Nephron progenitor cell (in vitro differentiated cells): ENCODE measurements at places on chromosomes 2 and 18.
A peak's percentile ranks its signal among the peaks of the same experiment; 100 is the strongest.

DNA sequence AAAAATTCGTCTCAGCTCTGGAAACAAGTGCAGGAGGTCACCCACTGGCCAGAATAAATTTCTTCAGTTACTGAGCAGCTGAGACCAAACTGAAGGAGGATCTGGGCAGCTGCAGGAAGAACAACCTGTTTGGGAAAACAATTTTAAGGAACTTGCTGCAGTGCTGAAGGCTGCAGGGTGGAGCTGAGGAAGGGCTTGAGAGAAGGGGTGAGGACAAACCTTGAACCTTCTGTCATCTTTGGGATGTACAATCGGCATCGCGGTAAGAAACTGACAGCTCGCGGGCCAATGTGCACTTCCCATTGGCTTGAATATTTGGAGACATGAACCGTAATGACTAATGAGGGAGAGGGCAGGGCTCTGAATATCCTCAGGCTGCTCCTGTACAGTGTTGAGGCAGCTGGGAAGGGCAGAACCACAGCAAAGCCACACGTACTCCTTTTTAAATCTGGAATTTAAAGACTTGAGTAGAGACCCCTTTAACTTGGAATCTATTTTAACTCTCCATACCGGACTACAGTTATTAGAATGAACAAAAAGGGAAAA is 90.3 kb downstream of the TACR1 start:
- DNase-seq: no peak

DNA sequence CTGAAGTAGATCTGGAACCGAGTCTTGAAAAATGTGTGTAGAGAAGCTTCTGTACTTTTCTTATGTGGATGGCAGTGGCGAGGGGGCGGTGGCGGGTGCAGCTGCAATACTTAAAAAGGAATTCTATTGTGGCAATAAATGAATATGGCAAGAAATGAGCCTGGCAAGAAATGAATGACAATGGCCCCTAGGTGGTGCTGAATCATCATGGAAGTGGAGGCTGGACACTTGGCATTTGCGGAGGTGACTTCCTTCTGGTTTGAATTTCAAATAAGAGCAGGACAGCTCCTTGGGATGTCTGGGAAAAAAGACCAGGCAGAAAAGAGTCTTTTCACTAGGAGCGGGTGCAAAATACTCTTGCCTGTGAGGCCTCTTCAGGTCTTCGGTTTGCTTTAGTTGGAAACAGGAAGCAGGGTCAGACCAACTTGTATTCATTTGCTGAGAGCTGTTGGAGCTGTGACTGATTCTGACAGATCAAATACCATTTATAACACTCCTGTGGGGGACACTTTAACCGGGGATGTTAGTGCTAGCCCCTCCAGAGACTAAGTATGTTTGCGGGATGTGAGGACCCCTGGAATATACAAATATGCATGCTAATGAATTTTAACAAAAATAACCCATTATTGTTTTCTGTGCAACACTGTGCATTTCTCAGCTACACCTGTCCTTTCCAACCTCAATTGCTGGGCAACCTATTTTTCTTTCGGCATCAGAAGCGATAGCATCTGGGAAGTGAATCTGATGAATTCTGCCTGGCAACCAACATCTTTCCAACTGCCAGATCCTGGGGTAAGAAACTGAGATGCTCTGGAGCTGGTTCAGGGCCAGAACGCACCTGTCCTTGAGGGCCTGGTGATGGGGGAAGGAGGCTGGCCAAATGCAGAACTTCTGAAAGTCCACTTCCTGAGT is 35.4 kb downstream of the FASTKD2 start:
- DNase-seq: peak; percentile 61

GRCh38 chr2:42693688-42694479 is 70.1 kb downstream of the OXER1 start:
- DNase-seq: no peak

DNA sequence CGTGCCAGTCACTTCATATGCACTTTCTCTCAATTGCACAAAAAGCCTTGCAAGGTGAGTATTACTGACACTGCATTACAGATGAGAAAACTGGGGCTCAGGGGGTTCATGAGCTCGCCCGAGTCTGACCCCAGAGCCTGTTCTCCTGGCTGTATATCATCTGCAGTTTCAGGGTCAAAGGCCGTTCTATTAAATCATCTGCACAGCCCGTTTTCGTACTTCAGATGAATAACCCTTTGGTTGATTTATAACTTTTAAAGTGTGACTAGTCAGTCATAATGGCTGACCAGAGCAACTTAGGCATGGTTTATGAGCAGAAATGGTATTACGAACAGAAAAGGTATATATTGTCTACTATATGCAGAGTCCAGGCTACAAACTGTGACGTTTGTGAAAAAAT is 35.3 kb upstream of the NPAS2 start:
- DNase-seq: no peak

DNA sequence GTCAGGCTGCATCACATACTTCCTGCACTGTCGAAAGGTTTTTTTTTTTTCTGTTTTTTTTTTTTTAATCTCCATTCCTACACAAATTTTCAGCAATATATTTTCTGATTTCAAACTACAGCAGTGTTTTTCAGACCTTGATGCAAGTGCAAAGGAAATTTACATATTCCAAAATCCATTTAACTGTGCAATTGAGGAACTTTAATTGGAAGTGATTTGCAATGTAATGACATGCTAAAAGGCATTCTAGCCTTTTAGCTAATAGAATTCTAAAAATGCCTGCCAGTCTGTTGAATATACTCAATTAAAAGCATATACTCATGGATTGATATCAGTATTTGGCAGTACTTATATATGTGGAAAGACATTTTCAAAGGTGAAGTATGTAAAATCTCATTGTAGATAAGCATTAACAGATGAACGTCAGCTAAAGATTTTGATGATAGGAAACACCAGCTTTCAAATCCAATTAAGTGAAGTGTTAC is 210.5 kb downstream of the OTX1 start:
- no peak for DNase-seq

GRCh38 chr2:22692746-22693145 is 692.2 kb upstream of the KLHL29 start:
- DNase-seq: no peak

- no peak for DNase-seq
Observed at GRCh38 chr2:37895140-37895539, 29.9 kb upstream of the RMDN2 start.

DNA sequence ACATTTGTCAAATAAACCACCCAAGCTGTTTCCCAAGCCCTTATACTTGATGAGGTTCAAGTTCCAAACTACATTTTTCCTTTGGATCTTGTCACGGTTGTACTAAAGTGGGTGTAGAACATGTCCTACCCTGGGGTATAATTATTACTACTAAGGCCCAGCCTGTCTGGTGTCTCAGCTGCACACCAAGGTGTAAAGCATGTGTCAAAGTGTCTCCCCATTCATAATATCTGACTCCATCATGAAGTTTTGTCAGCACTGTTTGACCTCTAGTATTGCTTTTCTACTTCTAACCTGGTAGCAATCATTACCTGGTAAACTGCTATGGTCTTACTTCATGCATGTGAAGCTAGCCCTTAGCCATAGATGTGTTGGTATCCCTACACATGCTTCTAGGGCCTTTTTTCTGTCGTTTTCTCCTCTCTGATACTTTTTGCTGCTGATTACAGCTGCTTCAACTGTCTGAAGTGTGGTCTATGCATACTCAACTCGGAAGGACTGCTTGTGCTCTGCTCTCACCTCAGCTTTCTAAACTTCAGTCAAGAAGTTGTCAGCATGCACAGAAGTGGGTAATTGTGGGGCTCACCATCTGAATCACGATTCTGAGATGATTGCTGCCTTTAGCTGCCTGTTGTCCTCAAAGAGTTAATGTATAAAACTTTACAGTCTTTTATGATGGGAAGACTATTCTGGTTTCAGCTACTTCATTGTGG is 445.7 kb upstream of the TRIB2 start:
- no peak for DNase-seq

GRCh38 chr18:3703732-3704176 is 253.8 kb downstream of the TGIF1 start:
- peak; percentile 64 for DNase-seq

GRCh38 chr2:99430614-99431291 is 59.1 kb downstream of the REV1 start:
- no peak for DNase-seq

- peak; percentile 46 for DNase-seq
Observed at GRCh38 chr2:190088917-190089316, 26.4 kb upstream of the MSTN start.

DNA sequence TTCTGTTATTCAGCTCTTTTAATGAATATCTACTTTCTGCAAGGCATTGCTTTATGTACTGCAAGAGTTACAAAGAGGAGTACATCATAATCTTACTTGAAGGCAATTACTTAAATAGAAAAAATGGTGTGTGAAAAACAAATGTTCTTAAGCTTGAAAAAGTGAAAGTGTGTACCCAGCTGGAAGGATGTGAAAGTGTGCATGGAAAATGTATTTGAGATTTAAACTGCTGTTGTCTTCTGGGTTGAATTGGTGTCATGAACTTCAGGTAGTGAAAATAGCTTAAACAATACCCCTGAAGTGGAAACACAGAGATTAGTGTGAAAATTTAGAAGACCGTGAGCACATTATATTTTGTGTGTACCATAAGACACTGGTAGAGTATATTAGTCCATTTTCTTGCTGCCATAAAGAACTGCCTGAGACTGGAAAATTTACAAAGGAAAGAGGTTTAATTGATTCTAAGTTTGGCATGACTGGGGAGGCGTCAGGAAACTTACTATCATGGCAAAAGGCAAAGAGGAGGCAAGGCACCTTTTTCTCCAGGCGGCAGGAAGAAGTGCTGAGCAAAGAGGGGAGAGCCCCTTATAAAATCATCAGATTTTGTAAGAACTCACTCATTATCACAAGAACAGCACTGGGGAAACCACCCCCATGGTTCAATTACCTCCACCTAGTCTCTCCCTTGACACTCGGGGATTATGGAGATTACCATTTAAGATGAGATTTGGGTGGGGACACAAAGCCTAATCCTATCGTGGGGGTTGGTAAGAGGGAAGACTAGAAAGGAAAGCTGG is 38.8 kb downstream of the SCN2A start:
- no peak for DNase-seq

- DNase-seq: no peak
Observed at GRCh38 chr18:56089612-56090258, 501.7 kb upstream of the TCF4 start.

GRCh38 chr18:3624935-3625741 is 175.2 kb downstream of the TGIF1 start:
- DNase-seq: no peak

DNA sequence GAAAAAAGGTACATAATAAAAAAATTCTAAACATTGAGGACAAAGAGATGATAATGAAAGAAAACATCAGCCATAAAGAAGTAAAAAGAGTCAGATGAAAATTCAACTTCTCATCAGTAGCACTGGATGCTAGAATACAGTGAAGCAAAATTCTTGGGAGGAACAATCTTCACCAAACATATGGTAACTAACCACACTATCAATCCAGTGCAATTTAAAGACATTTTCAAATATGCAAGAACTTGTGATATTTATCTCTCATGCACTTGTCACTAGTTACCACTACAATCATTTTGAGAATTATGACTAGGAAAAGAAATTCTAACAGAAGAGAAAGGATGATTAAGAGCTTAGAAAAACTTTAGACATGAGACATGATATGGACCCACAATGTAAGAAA is 127.4 kb downstream of the RTTN start:
- DNase-seq: no peak

GRCh38 chr2:220569112-220569897 is 941.9 kb downstream of the SLC4A3 start:
- no peak for DNase-seq

- no peak for DNase-seq
Observed at GRCh38 chr2:136226903-136227302, 109.0 kb upstream of the CXCR4 start.

DNA sequence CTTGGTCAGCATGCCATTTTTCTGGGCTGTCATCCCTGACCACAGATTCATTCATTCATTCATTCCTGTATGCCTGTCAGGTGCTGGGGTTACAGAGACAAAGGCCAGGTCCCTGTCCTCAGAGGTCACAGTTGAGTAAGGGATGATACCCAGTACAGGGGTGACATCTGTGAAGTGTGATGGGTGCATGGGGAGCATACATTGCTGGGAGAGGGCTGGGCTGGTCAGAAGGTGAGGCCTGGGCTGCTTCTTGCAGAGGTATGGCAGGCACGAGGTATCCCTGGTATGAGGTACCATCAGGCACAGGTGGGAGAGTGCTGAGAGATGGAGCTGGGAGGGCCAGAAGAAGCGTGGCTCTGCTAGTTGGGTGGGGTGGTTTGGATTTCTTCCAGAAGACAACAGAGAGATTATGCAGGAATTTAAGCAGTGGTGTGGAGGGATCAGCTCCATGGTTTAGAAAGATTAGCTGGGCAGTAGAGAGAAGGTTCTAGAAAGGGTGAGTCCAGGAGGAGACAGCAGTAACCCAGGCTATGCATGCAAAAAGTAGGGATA is 181.9 kb upstream of the HAAO start:
- no peak for DNase-seq

- no peak for DNase-seq
Observed at GRCh38 chr2:134988994-134989605, 58.1 kb downstream of the MAP3K19 start.

DNA sequence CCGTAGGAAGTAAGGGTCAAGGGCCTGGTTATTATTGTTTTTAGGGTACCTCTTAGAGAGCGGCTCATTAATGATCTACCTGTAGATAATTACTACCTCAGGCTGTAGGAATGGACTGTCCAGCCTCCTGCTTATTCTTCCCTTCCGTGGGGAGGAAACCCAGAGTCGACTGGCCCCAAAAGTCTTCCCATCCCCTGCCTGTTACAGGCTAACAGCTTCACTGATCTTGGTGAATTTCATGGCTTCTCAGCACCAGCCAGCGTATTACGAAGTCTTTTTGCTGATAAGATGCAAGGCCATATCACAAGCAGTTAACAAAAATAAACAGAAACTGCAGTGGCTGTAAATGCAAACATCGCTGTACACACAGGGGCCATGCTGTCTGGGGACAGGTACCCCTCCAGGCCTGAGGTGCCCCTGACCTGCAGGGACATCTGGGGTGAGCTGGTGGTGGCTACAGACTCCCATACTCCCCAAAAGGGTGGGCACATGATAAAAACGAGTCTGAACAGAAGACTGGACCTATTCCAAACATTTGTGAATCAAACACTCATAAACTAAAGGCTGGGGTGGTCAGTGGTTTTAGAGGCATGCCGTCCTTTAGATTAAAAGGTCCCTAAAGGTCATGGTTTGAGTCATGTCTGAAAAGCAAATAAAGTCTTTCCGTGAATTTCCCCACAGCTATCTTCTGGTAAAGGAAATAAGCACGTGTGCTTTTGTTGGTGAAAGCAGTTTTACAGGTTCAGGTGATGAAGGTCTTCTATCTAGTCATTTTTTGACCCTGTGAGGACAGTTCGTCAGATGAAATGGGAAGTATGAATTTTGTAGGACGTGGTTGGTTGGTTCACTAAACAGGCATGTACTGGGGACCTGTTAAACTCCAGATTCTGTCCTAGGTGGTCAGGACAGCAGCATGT is 36.7 kb downstream of the TTC39C start:
- no peak for DNase-seq

GRCh38 chr18:12989397-12990122 is 1.6 kb upstream of the CEP192 start:
- DNase-seq: no peak

GRCh38 chr2:149218497-149218896 is 111.9 kb upstream of the LYPD6 start:
- no peak for DNase-seq
